IMR-90 (cell line): ENCODE measurements at places on chromosomes 12 and 14. TPM values are rescaled to one million over a fixed set of nuclear protein-coding genes. Genes with fewer than 3 reads are reported as not detected.

GRCh38 chr12:104576980-104577580 is 120.3 kb downstream of the CHST11 start:
- no peak overlapping the region for H3K4me3 ChIP-seq
- H3K27ac ChIP-seq: no peak overlapping the region
- no peak for DNase-seq
- H3K4me1 ChIP-seq: peaks cover 11% of the 10 kb centered on the region

- no peaks in the 10 kb centered on the region for H3K4me1 ChIP-seq
- no peaks in the 10 kb centered on the region for H3K36me3 ChIP-seq
- H3K27ac ChIP-seq: no peak overlapping the region
- no peak overlapping the region for H3K4me3 ChIP-seq
- DNase-seq: peak; percentile 39
- H3K27me3 ChIP-seq: no peaks in the 10 kb centered on the region; the same call in 1 of the 2 replicates
Observed at GRCh38 chr12:94516985-94517384, 57.3 kb upstream of the CEP83 start.

GRCh38 chr14:20722016-20722415 is 23.7 kb upstream of the EDDM3A start:
- no peaks in the 10 kb centered on the region for H3K4me1 ChIP-seq
- peaks cover 15% of the 10 kb centered on the region for H3K27me3 ChIP-seq
- no peak overlapping the region for H3K27ac ChIP-seq
- DNase-seq: no peak
- H3K36me3 ChIP-seq: no peaks in the 10 kb centered on the region
- no peak overlapping the region for H3K4me3 ChIP-seq

DNA sequence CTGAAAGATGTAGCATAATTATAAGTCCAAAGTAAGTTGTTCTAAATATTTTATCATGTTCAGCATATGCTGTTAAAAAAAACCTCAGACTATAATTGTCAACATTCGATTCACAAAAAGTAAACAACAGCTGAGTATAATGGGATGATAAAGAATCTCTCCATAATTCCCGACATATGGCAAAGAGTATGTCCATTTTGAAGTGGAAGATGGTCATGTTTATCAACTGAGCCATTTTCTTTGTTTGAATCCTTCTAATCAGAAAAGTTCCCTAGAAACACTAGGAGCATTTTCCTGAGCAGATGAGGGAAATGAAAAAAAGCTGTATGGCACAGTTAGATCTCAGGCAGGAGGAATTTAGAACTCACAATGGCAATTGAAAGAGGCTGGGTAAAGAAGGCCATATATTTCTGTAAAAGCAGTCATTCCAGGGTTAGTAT is 192.1 kb upstream of the AMIGO2 start:
- no peaks in the 10 kb centered on the region for H3K36me3 ChIP-seq
- no peak for DNase-seq
- peaks cover 18% of the 10 kb centered on the region; the same call in 1 of the 2 replicates for H3K4me1 ChIP-seq
- no peak overlapping the region for H3K4me3 ChIP-seq

- no peak for DNase-seq
- H3K27ac ChIP-seq: no peak overlapping the region
- 0 out of 2 replicates have a peak, but pooled peaks cover 2% of the 10 kb centered on the region for H3K4me1 ChIP-seq
- H3K36me3 ChIP-seq: no peaks in the 10 kb centered on the region
- no peak overlapping the region for H3K4me3 ChIP-seq
- H3K27me3 ChIP-seq: peaks cover 9% of the 10 kb centered on the region
Observed at GRCh38 chr14:96497586-96497985, 4.6 kb upstream of the PAPOLA start.

DNA sequence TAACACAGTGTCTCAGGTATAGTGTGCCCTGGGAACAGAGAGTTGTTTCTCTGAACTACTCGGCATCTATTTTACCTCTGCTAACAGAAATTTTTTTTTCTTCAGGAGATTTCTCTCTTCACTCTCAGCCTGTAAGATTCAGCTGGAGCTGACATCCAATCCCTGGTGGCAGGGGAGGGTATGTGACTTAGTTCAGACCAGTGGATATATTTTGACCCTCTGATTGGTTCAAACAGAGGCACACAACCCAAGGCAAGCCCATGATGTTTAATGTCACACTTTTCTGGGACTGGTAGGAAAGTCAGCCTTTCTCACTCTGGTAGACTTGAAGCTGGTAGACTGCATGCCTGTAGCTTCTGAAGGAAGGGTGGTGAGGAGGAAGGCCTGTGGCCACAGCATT is 147.9 kb downstream of the HMGA2 start:
- no peak overlapping the region for H3K27ac ChIP-seq
- H3K4me1 ChIP-seq: peaks cover under 1% of the 10 kb centered on the region; the same call in 1 of the 2 replicates
- no peak for DNase-seq
- H3K36me3 ChIP-seq: no peaks in the 10 kb centered on the region
- no peak overlapping the region for H3K4me3 ChIP-seq

DNA sequence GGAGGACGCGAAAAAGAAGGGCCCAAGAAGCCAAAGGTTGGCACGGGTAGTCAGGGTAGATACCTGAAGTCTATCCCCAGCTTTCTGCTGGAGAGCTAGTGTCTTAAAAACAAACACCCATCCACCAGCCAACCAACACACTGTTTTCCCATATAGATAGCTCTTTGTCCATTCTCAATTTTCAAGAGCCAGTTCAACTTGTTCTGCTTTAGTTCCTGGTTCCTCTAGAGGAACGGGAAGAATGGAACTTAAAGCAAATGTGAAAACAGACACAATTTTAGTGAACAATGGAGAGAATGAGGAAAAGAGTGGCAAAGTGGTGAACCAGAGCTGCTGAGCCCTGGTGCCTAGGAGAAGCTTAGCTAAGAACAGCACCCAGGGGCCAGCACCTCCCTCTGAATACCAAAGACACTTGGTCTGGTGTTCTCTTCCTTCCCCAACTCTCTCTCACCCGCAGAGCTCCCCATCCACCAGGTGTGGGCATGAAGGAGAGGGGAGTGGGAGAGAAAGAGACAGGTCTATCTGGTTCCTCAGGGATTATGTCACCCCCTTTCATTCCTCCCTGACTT is 3.8 kb downstream of the NDRG2 start:
- no peaks in the 10 kb centered on the region for H3K36me3 ChIP-seq
- no peak for DNase-seq
- no peaks in the 10 kb centered on the region for H3K4me1 ChIP-seq
- H3K4me3 ChIP-seq: no peak overlapping the region
- no peak overlapping the region for H3K27ac ChIP-seq

Gene ASCL1
- total RNA-seq: not detected in 2 replicates
